NCI-H226 (cell line): ENCODE measurements at places on chromosomes 1 and 21.

DNA sequence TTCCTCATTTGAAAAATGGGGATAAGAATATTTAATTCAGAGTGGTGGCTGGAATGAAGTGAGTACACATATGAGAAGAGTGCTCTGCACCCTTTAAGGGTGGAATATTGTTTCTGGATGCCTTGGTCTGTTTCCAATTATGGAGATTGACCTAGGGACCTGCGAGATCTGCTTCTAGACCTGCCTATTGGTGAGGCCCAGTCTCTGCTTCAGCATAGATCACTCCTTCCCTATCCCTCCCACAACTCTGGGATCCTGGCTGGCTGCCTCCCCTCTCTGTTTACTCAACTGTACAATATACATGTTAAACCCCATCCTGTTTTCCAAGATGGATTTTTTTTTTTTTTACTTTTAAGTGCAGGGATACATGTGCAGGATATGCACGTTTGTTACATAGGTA lies 6.4 kb upstream of the LDLRAD1 start:
- DNase-seq = no peak

- DNase-seq = no peak
Measured at GRCh38 chr1:165695031-165695430, 3.3 kb downstream of the ALDH9A1 start.

- DNase-seq = no peak
Measured at GRCh38 chr21:15061279-15061678, 3.5 kb downstream of the NRIP1 start.

DNA sequence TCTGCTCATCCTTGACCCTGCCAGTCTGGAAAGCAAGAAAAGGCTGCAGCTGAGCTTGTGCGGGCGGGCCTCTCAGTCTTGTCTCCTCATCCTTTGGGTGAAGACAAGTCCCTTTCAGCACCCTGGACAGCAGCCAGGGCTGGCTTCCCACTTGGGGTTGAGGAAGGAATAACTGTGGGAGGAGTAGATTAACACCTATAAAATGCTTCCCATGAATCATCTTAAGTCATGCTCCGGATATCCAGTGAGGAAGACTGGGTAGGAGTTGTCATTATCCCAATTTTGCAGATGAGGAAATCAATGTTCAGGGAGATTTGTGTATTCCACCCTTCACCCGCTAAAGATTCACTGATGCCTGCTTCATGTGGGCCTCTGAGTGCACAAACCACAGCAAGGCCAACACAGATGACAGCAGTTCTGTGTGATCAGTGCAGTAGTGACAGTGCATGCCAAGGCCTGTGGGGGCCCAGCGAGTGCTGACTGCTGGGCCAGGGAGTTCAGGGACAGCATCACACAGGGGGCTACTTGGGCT lies 20.1 kb upstream of the COL16A1 start:
- peak; percentile 80 for DNase-seq

DNA sequence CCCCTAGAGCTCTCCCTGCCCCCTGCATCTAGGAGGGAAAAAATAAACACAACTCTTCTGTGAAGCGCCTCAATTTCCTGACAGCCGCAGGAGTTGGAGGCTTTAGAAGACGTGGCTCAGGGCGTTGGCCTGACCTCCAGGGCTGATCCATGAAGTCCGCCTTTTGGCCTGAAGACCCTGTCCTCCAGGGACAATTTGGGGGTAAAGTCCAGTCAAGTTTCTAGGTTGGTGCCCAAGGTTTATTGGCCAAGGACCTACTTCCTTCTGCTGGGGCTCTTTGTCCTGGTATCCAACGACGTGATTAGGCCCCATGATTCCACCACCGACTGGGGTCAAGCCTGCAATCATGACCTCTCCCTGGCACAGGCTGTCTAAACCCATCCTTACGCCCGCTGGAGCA lies 54.9 kb downstream of the PTPRF start:
- no peak for DNase-seq

- no peak for DNase-seq
Measured at GRCh38 chr1:244234009-244234643, 183.0 kb downstream of the ZBTB18 start.
